ELR (cell line): ENCODE measurements at places on chromosomes 1 and 21.

DNA sequence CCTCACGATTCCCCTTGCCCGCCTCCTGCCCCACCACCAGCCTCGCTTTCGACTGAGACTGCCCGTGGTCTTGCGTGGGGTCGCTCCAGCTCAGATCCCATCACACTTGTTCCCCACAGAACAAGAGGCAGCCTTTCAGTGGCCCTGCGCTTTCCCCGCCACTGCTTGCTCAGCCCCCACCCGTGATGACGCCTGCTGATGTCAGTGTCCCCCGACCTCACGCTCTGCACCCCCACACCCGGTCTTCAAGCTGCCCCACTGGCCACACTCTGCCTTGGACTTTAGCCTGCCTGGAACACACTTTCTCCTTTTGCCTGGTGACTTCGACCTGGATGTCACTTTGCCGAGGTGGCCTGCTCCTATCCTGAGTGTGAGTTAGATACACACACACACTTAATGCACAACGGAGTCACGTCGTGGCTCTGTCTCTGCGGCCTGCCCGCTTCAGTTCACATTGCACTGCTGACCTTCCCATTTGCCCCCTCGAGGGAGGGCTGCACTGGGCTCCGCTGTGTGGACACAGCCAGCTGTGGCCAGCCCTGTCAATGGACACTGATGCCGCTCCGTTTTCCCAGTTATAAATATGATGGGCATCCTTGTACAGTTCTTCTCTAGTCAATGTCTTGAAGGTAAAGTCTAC is 13.0 kb downstream of the AGPAT3 start:
- DNase-seq = no peak

GRCh38 chr1:80989455-80989854 is 811.3 kb upstream of the ADGRL2 start:
- DNase-seq = no peak

DNA sequence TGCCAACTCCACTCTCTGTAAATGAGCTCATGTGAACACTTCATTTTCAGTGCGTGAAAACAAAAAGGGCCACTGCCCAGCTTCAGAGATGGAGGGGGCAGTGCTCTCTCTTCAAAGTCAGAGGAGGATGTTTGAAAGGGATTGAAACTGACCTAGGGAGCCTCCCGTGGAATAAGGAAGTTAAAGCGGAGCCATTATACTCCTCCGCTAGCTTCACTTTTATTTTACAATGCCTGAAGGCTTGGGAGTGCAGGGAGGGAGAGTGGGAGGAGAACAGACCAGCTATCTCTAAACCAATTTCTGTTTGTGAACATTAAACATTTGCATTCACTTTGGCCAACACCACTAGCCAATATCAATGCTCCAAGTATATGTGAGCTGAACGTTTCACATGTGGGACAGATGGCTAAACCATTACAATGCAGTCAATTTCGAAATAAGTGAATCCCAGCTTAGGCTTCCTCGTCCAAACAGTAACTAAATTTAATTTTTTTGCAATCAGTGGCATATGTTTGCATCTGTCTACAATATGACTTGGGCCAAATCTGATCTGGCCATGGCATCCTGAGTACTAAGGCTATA is 126.9 kb downstream of the ESRRG start:
- DNase-seq = no peak

GRCh38 chr1:100523038-100523652 is 14.8 kb upstream of the GPR88 start:
- DNase-seq = no peak

- no peak for DNase-seq
Measured at GRCh38 chr1:15007368-15007767, 146.2 kb upstream of the TMEM51 start.

DNA sequence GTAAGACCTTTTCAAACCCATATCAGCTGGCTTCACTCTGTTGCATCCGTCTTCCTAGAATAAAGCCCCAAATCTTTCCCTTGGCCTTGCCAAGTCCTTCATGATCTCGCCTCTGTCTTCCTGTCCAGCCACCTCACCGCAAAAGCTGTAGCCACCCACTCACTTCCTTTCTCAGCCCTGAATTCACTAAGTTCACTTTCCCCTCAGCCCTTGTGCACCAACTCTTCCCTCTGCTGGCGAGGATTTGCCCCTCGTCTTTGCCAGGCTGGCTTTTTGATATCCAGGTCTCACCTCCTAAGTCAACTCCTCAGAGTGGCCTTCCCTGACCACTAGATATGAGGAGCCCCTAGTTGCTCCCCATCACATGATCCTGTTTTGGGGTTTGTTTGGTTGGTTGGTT is 3.9 kb upstream of the COL16A1 start:
- peak; percentile 85 for DNase-seq

GRCh38 chr1:226871636-226872327 is 1.4 kb downstream of the PSEN2 start:
- DNase-seq = no peak

DNA sequence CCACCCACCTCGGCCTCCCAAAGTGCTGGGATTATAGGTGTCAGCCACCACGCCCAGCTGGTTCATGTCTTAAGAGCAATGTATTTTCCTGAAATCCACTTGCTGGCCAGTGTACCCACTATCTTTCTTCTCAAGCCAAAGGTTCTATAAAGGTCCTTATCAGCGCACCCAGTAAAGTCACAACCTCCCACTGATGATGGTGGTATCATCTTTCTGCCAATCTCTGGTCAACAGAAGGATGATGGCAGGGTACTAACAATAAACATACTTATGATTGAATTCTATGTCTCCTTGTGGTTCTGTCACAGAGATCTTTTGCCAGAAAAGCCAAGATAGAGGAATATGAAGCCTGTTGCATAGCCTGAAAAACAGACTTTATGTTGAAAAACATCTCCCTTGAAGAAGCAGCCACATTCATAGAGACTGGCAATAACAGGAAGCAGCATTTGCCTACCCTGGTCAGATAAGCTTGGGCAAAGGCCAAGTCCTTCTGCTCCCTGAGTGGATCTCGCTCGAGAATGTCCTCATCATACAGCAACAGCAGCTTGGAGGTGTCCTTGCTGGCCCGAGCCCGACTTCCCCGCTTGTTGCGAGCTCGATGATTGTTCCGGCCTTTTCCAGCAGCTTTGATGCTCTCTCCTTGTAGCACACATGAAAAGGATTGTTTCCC is 73.0 kb downstream of the DAP3 start:
- no peak for DNase-seq

DNA sequence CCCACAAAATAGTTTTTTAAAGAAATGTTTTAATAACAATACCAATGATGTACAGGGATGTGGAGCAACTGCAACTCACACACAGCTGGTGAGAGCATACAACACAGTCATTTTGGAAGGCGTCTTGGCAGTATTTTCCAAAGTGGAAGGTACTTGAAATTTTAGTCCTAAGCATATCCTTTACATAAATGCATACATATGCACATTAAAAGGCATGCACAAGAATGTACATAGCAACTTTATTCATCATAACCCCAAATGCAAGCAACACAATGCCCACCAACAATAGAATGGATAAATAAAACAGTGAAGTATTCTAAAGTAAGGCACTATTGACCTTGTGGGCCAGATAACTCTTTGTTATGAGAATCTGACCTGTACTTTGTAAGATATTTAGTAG is 310.1 kb upstream of the ADGRL2 start:
- DNase-seq = no peak

DNA sequence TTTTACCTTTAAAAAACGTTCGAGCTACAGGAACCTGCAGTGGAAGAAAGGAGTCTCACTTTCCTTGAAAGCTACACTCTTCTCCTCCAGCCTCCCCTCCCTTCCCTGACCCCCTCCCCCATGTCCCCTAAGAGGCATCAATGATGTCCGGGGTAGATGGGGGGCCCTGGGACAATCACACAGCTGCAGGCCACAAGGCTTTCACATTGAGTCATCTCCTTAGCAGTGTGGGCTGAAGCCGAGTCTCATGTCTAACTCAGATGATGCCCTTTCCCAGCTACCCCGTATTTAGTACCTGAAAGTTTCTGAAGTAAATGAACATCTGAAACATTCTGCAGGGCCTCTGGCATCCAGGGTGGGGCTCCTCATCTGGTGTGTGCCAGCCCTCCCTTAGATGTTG is 6.3 kb upstream of the GPR25 start:
- DNase-seq = peak; percentile 44
